ENCODE measurements at places on chromosomes 1 and 21. TPM values are rescaled to one million over a fixed set of nuclear protein-coding genes. Genes with fewer than 3 reads are reported as not detected.

EVA1C gene
- 36.8 TPM for total RNA-seq

HCN3 gene
- total RNA-seq, result 5.4 TPM

DONSON gene
- 21.0 TPM for total RNA-seq

FMO2 gene
- not detected for total RNA-seq

UBASH3A gene
- 0.34 TPM for total RNA-seq

CD1B gene
- total RNA-seq, result not detected

FAM163A gene
- not detected for total RNA-seq
